ENCODE measurements at places on chromosomes 5 and 9.

- DNase-seq, result no peak
Measured at GRCh38 chr5:29122306-29122705, 2071.2 kb upstream of the CDH6 start.

DNA sequence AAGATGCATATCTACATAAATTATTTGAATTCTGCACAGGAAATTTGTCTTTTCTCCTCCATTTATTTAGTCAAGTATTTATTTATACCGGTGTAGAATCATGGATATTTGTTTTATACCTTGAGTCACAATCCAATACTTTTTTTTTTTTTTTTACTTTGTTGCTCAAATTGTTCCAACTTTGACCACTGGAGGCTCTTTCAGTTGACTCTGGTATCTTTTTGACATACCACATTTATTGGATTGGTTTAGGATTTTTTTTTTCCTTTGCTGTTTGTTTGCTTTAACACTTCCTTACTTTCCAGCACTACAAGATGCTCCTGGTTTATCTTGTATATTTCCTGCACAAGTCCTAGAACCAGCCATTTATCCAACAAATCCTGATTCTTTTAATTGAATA, 543.1 kb upstream of the RIOK2 start:
- DNase-seq, result no peak

GRCh38 chr5:23071682-23072081, 218.5 kb upstream of the CDH12 start:
- no peak for DNase-seq

DNA sequence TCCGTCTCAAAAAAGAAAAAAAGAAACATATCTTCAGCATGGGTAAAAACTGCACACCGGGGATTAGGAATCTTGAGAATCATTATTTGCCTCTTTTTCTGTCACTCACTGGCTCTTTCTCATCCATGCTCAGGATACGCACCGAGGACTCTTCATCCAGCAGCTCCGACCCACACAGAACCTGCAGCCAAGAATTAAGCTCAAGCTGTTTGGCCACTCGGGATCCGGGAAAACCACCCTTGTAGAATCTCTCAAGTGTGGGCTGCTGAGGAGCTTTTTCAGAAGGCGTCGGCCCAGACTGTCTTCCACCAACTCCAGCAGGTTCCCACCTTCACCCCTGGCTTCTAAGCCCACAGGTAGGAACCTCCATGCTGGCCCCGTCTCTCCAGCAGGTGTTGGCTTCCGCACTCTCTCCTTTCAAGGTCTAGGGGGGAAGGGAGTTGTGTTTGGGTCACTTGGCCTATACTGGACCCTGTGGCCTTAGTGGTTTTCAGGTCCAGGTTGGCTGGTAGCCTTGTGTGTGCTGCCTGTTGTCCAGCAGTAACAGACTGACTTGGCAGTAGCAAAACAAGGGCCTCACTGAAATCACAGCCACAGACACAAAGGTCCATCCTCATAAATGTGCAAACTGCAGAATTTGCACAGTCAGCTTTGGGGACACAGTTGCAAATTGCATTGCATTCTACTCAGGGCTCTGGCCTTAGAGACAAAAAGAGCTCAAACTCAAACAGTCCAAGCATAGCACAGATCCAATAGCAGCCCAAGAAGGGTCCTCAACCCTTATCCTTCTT, 44.5 kb upstream of the CTSL start:
- DNase-seq, result no peak

DNA sequence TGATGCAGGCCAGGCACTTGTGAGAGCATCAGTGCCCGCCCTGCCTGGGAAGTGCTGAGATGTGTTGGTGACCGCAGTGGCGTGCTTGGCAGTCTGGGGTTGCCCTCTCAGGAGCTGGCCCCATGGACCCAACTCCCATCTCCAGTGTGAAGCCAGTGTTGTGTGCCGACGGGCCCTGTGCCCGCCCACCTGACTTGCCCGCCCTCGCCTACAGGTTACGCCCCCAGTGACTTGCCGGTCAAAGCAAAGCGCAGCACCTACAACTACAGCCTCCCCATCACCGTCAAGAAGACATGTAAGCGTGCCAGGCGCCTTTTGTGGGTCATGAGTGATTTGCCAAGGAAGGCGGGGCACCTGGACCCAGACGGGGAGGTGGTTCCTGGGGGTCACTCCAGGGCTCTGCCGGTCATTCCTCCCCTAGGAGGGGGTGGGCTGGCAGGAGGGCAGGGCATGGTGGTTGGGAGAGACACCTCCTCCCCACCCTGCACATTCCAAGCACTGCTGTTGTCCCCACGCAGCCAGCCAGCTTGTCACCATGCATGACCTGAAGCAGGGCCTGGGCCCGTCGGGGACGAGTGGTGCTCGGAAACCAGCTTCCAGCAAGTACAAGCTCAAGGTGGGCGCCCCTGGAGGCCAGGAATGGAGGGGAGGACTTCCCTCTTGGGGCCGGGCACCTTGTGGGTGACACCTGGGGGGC, 7.4 kb upstream of the CEL start:
- no peak for DNase-seq

DNA sequence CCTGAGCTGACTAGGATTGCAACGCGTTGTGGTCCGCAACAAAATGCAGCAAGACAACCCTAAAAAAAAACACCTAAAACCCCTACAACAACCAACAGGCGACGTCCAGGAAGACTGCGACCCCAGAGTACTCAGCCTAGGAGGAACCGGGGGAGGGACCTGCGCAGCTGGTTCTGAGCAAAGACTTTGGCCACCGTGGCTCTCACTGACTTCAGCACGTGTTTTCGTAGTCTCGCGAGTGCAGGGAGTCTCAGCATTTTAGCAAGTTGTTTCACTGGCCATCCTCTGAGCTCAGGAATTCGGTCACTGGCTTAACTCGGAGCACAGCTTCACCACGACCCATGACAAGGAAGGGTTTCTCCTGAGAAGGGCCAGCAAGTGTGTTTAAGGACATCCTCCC, 8.6 kb upstream of the ZDHHC11 start:
- no peak for DNase-seq

DNA sequence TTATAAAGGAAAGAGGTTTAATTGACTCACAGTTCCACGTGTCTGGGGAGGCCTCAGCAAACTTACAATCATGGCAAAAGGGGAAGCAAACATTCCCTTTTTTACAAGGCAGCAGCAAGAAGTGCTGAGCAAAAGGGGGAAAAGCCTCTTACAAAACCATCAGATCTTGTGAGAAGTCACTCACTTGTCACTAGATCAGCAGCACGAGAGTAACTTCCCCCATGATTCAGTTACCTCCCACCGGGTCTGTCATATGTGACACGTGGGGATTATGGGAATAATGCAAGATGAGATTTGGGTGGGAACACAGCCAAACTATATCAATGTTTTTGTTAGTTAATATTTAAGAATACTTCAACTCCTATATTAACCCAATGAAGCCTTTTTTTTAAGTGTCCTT, 275.2 kb upstream of the CDH9 start:
- no peak for DNase-seq

DNA sequence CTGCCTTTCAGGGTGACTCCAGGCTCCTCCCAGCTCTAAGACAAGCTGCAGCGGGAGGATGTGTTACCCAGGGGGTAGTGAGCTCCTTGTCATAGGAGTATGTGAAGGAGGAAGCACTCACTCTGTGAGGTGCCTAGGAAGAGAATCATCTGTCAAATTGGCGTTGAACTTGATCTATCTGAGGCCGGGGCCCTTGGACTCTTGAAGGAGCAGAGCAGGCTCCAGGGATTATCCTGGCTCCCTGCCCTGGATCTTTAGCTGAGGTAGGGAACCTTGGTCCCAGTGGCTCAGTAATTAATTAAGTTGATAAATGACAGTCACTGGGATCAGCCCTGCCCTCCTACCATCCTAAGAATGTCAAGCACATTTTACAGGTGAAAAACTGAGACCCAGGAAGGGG, 15.5 kb downstream of the ADGRD2 start:
- DNase-seq, result no peak

GRCh38 chr5:42858031-42858643, 46.4 kb upstream of the SELENOP start:
- no peak for DNase-seq

- no peak for DNase-seq
Measured at GRCh38 chr5:79076819-79077218, 7.3 kb downstream of the BHMT2 start.

DNA sequence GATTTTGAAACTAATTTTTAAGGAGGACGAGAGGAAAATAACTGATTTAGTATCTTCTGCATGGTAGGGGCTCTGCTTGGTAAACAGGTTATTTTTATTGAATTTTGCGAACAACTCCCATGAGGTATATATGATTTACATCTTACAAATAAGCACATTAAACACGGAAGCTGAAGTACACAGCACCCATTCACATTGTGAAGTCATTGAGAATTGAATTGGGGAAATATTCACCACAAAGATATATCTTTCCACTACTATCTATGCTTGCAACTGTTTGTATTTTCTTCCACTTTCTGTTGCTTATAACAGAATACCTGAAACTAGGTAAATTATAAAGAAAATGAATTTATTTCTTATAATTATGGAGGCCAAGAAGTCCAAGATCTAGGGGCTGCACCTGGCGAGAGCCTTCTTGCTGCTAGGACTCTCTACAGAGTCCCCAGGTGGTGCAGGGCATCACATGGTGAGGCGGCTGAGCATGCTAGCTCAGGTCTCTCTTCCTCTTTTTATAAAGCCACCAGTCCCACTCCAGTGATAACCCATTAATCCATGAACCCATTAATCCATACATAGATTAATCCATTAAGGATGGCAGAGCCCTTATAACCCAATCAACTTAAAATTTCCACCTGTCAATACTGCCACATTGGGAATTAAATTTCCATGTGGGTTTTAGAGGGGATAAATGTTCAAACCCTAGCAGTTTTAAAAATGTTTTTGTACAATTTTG, 79.0 kb upstream of the ZNF608 start:
- no peak for DNase-seq

- DNase-seq, result no peak
Measured at GRCh38 chr5:79257314-79257713, 21.4 kb downstream of the JMY start.

- no peak for DNase-seq
Measured at GRCh38 chr5:150227036-150227435, 37.2 kb downstream of the SLC6A7 start.

DNA sequence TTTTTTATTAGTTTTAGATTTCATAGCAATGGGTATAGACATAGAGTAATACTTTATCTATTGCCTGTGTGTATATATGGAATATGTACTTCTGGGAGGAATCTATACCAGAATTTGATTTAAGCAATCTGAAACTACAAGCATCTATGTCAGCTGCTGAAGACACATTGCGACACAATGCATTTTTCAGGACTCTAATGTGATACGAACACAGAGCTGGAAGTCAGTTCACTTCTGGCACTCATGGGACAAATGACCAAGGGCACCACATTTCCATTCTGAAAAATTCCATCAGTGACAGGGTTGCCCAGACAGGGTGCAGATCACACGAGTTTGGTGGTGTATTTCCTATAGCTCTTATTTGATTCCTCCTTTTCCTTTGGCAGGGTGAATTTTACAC, 259.5 kb downstream of the NTRK2 start:
- no peak for DNase-seq

GRCh38 chr5:113178073-113178779, 201.6 kb downstream of the DCP2 start:
- no peak for DNase-seq

GRCh38 chr9:92607773-92608172, 62.2 kb downstream of the IPPK start:
- DNase-seq, result no peak

GRCh38 chr9:19629488-19629887, 159.3 kb downstream of the SLC24A2 start:
- no peak for DNase-seq

GRCh38 chr5:156295431-156295830, 31.5 kb upstream of the SGCD start:
- DNase-seq, result no peak

GRCh38 chr5:96775689-96776088, 32.1 kb downstream of the ERAP1 start:
- no peak for DNase-seq

DNA sequence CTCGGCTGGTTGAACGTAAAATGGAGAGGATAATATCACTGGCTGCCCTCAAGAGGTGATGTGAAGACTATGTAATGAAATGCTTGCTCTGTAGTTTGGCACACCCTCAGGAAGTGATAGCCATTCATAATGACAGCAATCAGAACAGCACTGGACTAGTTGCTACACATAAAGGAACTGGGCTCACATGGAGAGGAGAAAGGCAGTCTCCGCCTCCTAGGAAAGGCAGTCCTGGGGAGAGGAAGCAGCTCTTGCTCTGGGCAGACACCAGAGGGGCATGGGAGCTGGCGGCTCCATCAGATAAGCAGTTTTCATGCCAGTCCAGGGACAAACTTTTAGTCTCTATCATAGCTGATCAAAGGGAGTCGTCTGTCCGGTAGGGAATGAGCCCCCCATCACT, 46.9 kb downstream of the ARHGEF37 start:
- no peak for DNase-seq

DNA sequence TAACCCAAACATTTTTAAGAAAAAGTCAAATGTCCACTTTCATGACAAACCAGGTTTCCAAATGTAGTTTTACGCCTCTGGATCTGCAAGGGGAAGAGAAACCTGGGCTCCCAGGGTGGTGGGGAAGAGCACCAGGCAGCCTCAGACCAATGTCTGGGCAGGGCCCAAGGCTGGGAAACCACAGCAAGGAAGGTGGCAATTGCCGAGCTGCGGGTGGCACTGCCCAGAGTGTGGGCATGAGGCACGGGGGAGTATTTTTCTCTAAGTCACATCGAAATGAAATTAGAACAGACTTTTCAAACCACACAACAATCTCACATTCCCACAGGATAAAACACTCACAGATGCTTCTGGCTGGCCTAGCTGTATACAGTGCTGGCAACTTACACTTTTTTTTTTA, 32.6 kb upstream of the RASGEF1C start:
- DNase-seq, result no peak
